ENCODE measurements at places on chromosomes 1 and 21.

- DNase-seq: no peak
Measured at GRCh38 chr1:107954126-107954525, 10.9 kb downstream of the VAV3 start.

- DNase-seq: no peak
Measured at GRCh38 chr1:117732065-117732797, 126.4 kb downstream of the TENT5C start.

DNA sequence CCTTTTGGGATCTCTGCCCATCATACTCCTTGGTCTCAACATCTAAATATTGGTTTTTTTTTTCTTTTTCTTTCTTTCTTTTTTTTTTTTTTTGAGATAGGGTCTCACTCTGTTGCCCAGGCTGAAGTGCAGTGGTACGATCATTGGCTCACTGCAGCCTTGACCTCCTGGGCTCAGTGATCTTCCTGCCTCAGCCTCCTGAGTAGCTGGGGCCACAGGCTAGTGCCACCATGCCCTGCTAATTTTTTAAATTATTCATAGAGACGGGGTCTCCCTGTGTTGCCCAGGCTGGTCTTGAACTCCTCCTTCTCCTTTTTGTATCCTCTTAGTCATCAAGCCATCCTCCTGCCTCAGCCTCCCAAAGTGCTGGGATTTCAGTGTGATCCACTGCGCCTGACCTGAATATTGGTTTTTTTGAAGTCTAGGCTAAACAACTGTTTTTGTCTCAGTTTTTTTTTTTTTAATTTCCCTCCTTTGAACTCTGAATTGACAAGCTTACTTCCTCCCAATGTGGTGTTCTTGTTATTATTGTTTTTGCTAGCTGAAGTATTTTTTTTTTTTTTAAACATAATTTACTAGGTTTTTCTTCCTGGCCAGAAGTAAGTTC, 30.9 kb downstream of the MAPKAPK2 start:
- no peak for DNase-seq

DNA sequence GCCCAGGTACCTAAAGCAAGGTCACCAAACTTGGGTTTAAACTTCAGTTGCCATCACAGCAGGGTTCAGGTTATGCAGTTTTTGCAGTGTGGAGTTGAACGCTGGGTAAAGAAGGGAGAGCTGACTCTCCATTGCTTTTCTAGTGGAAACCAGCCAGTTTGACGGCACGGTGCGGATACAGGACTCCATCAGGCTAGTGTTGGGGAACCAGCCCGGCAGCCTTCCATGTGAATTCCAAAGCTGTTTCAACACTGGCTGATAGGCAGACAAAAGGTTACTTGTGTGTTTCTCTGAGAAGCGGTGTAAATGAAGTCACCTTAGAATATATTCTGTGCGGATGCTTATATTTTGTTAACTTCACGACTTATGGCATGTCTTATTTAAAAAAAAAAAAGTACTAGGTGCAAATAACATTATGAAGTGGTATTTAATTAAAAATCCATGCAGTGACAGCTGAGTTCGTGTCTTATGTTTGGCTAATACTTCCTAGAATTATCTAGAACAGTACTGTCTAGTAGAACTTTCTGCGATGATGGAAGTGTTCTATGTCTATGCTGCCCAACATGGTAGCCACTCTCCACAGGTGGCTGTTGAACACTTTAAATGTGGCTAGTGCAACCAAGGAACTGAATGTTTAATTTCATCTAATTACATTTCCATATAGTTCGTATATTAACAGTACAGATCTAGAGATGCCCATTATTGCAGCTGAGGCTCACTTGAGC, 29.9 kb upstream of the RCAN3 start:
- DNase-seq: no peak

DNA sequence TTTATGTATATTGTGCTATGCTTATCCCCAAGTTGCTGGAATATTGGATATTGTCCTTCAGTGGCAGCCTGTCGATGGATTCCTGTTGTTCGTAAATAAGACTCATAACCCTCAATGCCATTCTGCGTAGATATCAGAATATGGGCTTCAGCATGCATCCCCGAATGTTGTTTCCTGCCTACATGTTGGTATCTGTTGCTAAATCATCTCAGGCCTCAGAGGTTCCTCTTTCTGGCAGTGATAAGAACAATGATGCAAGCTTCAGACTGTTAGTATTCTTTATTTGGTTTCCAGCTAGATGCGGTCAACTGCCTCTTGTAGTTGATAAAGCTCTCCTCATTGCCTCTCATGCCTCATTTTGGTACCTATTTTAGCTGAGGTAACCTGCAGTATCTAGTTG, 2082.6 kb downstream of the MRPL39 start:
- no peak for DNase-seq

GRCh38 chr1:8009043-8010002, 16.8 kb downstream of the ERRFI1 start:
- DNase-seq: no peak

DNA sequence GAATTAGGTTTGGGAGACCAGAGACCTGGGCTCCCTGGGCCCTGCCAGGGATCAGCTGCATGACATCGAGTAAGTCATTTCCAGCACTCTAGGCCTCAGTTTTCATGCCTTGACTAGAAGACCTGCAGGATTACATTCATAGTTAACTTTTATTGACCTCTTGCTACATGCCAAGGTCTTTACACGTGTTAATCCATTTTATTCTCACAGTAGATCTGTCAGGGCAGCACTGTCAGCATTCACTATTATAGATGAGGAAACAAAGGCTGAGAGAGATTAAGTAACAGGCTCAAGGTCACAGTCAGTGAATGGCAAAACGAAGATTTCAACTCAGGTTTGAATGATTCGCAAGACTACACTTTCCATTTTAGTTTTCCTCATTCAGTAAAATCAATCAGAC, 37.0 kb downstream of the PGM1 start:
- DNase-seq: no peak

DNA sequence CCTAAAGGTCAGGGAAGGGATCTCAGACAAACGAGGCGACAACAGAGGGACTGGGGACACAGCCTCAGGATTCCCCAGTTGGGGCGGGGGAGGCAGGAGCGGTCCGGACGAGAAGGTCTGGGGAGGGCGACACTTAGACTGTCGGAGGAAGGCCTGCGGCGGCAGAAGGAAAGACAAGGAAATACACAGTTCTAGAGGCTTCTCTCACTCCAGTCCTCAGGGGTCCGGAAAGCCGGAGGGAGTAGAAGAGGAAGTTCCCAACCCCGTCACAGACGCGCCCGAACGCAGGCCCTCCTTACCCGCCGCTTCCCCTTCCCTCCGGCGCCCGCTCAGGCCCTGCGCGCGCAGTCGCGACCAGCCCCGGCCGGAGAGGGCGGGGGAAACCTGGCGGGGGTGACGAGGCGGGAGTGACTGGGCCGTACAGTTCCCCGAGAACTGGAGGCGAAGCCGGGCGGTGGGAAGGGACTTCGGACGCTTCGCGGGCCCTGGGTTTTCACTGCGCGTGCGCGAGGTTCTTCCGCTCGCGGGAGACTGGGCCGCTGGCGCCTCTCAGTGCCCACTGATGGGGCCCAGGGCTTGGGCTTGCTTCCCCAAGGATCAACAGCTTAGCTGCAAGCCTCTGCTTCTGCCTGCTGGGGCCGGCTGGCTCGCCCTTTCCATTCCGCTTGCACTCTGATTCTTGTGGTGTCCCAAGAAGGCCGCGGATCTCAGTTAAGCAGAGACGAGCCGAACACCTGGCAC, at the start of gene IPP:
TSS of gene IPP (minus strand) at position 356 of the 741 bp plus-strand sequence. CDS start 4,242 bp downstream, outside the sequence.
- DNase-seq: peak; percentile 93

DNA sequence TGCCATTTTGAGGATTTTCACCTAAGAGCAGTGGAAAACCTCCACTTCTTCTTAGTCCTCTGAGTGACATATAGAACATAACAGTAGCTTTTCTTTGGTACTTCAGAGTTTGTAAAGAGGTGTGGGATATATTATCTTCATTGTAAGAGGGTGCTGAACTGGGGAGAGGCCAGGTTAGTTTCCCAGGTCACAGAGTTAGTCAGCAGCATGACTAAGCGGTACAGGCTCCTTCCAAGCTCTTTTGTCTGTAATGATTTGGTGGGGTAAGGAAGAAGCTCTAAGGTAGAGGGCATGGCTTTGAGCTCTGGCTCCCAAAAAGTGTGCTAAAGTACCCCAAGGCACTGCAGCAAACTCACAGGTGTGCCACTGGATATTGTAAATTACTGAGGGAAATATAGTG, 325.0 kb upstream of the PLXNA2 start:
- no peak for DNase-seq

DNA sequence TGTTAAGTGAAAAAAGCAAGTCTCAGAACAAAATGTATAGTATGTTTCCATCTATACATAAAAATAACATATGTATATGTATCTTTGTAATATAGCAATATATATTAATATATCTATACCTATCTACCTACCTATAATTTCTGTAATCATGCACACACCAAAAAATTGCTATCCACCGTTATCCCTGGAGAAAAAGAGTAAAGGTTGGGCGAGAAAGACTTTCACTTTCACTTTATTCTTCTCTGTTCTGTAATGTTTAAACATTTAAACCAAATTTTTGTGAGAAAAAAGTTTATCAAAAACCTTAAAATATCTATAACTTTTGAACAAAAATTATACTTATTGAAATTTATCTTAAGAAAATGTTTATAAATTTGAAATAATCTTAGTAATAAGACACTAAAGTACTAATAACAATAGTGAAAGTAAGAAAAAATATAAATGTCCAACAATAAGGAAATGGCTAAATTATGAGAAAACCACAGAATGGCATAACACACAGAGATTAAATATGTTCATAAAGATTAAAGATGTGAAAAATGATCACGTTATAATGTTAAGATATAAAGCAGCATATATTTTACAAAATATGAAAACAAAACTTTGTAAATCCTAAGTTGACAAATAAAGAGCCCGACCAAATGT, 74.0 kb upstream of the LRRC53 start:
- DNase-seq: no peak

- no peak for DNase-seq
Measured at GRCh38 chr1:109521002-109521951, 11.8 kb upstream of the AMIGO1 start.

DNA sequence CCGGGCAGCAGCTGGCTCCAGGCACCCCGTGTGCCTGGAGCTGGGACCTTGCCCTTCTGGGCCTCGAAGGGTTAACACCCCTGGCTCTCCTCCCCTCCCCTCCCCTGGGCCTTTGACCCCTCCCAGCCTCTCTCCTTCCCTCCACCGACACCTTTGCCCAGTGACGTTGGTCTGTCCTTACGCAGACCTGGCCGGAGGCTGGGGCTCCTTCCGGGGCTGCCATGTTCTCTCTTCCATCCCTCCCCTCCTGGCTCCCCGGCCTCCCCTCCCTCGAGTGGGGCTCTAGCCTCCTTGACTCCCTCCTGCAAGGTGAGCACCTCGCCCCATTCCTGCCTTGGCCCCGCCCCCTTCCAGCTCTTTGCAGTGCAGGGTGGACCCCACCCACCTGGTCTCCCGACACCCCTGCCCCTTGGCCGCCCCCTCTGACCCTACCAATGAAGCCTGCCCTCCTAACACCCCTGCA, at the start of gene TMEM82:
TSS of gene TMEM82 (plus strand) at position 161 of the 463 bp plus-strand sequence. CDS start at position 222, 61 bp downstream.
- DNase-seq: no peak

GRCh38 chr1:60833173-60833572, 249.2 kb upstream of the NFIA start:
- DNase-seq: no peak

DNA sequence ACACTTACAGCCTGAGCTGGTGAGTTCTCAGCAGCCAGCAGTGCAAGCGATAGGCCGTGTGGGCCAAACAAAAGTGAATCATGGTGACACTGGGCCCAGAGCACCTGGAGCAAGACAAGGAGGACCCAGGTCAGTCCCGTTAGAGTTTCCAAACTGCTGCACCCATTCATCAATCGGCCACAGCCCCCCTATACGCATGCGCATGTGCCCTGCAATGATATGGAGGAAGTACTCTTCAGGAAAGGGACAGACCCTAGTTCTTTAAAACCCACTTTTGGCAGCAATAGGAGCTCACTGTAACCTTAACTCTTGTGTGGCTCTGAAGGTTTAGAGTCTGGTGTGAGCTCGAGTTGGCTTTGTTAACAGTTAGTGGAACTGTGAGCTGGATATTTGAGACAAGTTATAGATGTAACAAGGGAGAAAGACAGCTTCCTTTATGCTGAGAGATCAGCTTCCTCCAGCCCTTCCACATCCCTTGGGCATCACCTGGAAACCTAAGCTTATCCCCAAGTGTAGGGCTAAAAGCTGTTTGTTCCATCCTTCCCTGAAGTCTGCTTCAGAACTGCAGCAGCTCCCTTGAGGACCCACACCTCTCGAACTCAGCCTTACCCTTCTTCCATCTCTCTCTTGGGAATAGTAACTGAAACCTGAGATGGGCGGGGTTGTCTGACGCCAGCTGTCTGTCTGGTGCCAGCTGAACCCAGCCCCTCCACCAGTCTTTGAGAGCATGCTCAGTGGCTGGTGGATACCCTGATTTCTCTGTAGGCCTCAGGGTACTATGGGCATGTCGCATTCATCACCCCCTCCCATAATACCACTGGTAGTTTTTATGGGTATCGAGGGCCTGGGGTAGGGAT, 17.7 kb downstream of the NMNAT1 start:
- no peak for DNase-seq

DNA sequence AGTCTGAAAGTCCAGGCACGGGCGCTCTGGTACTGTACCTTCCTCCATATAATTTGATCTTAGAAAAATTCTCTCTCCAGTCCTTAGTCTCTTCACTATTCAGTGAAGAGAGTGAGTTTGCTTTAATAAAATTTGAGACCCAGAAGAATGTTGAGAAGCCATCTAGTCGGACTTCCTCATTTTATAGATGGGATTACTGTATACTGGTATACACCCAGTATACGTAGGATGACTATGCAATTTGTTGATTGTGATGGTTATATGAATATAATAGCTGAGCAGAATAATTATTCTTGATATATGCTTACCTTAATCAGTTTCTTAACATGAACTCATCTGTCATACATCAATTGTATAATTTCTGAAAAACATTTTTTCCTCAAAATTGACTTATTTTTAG, 328.0 kb upstream of the B3GALT2 start:
- no peak for DNase-seq

DNA sequence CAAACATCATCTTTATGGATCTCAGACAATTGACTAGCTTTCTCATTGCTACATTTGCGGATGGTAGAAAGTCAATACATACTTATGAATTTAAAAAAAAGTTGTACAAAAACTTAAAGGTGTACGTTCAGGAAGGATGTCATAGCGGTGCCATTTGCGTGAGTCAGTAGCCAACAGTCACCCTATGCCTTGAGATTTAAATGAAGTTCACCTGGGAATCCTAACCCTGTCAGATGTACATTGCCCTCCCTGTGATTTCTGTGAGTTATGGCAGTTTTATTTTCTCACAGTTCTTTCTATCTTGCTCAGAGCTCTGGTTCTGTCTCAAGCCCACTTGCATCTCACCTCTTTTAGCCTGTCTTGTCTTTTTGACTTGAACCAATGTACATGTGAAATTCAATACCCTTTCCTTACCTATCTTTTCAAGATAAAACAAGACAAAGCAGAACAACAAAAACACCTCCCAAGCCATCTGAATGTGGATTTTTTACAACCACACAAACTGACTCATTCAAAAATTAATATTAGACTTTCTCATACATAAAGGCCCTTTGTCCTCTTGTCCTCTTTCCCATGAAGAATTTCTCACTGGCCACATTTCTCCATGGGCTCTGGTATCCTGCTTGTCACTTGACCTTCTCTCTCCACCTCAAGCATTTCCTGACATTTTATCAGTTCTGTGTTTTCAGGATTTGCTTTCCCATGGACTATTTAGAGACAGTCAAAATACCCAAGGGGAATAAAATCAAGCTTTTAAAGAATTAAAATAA, 25.3 kb upstream of the ZNF697 start:
- DNase-seq: no peak

- DNase-seq: no peak
Measured at GRCh38 chr1:217059401-217059800, 336.2 kb upstream of the ESRRG start.

GRCh38 chr1:68919075-68919474, 422.2 kb upstream of the DEPDC1 start:
- DNase-seq: no peak

GRCh38 chr21:43925096-43925481, 60.1 kb downstream of the AGPAT3 start:
- no peak for DNase-seq
